Endothelial cell (in vitro differentiated cells): ENCODE measurements at places on chromosomes 7 and 10. TPM values are rescaled to one million over a fixed set of nuclear protein-coding genes. Genes with fewer than 3 reads are reported as not detected.

- DNase-seq, result no peak
- H3K36me3 ChIP-seq, result peaks cover 13% of the 10 kb centered on the region
- H3K4me3 ChIP-seq, result peak overlapping the region; percentile 72
- peaks cover 8% of the 10 kb centered on the region for H3K27me3 ChIP-seq
- H3K27ac ChIP-seq, result peak overlapping the region; percentile 79
- peaks cover 53% of the 10 kb centered on the region for H3K4me1 ChIP-seq
These were observed 10.3 kb downstream of the PODXL start for GRCh38 chr7:131546126-131546525.

The IGFBP3 gene
- 125 TPM for total RNA-seq

DNA sequence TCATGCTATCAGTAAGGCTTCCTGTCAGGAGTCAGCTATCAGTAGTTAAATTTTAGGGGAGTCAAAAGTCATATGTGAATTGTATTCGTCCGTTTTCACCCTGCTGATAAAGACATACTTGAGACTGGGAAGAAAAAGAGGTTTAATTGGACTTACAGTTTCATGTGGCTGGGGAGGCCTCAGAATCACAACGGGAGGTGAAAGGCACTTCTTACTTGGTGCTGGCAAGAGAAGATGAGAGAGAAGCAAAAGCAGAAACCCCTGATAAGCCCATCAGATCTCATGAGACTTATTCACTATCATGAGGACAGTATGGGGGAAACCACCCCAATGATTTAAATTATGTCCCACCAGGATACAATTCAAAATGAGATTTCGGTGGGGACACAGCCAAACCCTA lies 47.1 kb downstream of the KLF6 start:
- H3K27ac ChIP-seq, result no peak overlapping the region
- H3K36me3 ChIP-seq, result no peaks in the 10 kb centered on the region
- no peak for DNase-seq
- H3K27me3 ChIP-seq, result no peaks in the 10 kb centered on the region
- peaks cover 3% of the 10 kb centered on the region for H3K4me1 ChIP-seq

GRCh38 chr10:79181227-79181626 lies 112.5 kb downstream of the ZMIZ1 start:
- no peak for DNase-seq
- peak overlapping the region; percentile 70 for H3K27ac ChIP-seq
- peaks cover 4% of the 10 kb centered on the region for H3K36me3 ChIP-seq
- H3K4me3 ChIP-seq, result no peak overlapping the region
- peaks cover 68% of the 10 kb centered on the region for H3K4me1 ChIP-seq
- peaks cover 33% of the 10 kb centered on the region for H3K27me3 ChIP-seq

DNA sequence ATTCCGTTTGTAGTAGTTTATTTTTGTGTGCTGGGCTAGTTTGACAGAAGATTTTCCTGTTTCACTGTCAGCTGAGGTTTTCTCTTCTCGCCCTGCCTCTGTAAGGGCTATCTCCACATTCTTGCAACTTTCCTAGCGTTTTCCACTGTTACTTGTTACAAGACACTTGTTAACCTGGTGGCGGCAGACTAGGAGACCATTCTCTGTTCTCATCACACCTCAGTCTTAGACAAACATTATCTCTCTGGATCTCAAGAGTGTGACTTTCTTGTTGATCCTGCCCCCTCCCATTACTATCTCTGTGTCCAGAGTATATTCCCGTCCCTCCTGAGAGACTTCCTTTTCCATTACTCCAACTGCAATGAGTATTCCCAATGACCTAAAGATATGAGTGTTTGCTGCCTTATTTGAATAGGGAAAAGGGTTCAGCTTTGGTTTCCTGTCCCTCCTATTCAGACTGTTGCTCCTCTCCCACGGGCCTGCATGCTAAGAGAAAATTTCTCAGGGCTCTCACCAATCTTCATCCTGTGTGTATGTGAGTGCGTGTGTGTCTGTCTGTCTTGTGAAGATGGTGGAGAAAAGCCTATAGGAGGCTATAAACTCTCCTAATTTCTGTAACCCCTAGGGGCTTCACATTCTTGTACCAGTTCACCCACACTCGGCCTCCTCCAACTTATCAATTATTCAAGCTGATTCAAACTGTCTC lies 722.4 kb upstream of the POT1 start:
- H3K4me3 ChIP-seq, result no peak overlapping the region
- no peak overlapping the region for H3K27ac ChIP-seq
- H3K36me3 ChIP-seq, result no peaks in the 10 kb centered on the region
- H3K27me3 ChIP-seq, result peaks cover 2% of the 10 kb centered on the region
- DNase-seq, result no peak

The GHRHR gene
- total RNA-seq, result 7.5 TPM

DNA sequence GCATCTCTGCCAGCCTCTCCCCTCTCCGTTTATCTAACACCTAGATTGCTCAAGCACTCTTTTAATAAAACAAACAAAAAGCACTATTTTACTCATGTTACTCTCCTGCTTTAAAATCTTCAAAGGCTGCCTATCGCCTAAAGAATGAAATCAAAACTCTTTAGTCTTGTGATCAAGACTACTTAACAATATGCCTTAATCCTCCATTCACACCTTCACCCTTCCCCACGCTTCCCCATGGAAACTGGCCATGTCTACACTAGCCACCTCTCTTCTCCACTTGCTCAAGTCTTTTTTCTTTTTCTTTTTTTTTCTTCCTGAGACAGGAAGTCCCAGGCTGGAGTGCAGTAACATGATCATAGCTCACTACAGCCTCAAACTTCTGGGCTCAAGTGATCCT lies 47.8 kb upstream of the TMEM213 start:
- peaks cover 6% of the 10 kb centered on the region for H3K27me3 ChIP-seq
- H3K27ac ChIP-seq, result no peak overlapping the region
- H3K4me3 ChIP-seq, result no peak overlapping the region
- no peaks in the 10 kb centered on the region for H3K36me3 ChIP-seq
- no peak for DNase-seq
- H3K4me1 ChIP-seq, result no peaks in the 10 kb centered on the region

DNA sequence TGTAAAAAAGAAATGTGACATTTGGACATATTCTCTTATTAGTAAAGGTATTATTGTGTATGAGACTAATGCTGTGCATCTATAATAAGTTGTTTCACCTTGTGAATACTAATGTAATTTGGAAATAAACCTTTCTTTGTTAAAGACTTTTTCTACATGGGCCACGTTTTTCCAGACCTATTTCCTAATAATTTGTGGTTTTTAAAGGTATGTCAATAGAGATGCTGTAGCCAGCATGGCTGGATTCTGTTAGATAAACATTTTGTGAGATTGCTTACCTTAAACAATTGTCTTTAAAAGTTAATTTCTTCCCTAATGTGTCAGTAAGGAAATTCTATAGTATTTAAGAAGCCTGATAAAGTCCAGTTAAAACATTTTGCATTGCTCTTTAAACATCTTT lies 56.0 kb downstream of the KAT6B start:
- no peak for DNase-seq
- H3K4me1 ChIP-seq, result no peaks in the 10 kb centered on the region
- no peak overlapping the region for H3K27ac ChIP-seq
- H3K27me3 ChIP-seq, result no peaks in the 10 kb centered on the region

GRCh38 chr10:51815723-51816122 lies 116.3 kb upstream of the CSTF2T start:
- no peak for DNase-seq
- H3K36me3 ChIP-seq, result no peaks in the 10 kb centered on the region
- no peak overlapping the region for H3K27ac ChIP-seq
- peaks cover 4% of the 10 kb centered on the region for H3K4me1 ChIP-seq
- no peak overlapping the region for H3K4me3 ChIP-seq
- no peaks in the 10 kb centered on the region for H3K27me3 ChIP-seq

- H3K27me3 ChIP-seq, result peaks cover 5% of the 10 kb centered on the region
- H3K4me3 ChIP-seq, result no peak overlapping the region
- H3K4me1 ChIP-seq, result peaks cover 7% of the 10 kb centered on the region
- no peak overlapping the region for H3K27ac ChIP-seq
- no peak for DNase-seq
These were observed 814 bp upstream of the GPAM start for GRCh38 chr10:112184379-112184778.

GRCh38 chr7:29405891-29406290 lies 157.7 kb upstream of the PRR15 start:
- H3K27me3 ChIP-seq, result no peaks in the 10 kb centered on the region
- no peak overlapping the region for H3K4me3 ChIP-seq
- DNase-seq, result no peak
- H3K4me1 ChIP-seq, result no peaks in the 10 kb centered on the region

GRCh38 chr10:1954300-1954699 lies 217.0 kb upstream of the ADARB2 start:
- no peaks in the 10 kb centered on the region for H3K36me3 ChIP-seq
- H3K4me1 ChIP-seq, result peaks cover 12% of the 10 kb centered on the region
- no peak for DNase-seq
- H3K4me3 ChIP-seq, result no peak overlapping the region
- no peak overlapping the region for H3K27ac ChIP-seq

DNA sequence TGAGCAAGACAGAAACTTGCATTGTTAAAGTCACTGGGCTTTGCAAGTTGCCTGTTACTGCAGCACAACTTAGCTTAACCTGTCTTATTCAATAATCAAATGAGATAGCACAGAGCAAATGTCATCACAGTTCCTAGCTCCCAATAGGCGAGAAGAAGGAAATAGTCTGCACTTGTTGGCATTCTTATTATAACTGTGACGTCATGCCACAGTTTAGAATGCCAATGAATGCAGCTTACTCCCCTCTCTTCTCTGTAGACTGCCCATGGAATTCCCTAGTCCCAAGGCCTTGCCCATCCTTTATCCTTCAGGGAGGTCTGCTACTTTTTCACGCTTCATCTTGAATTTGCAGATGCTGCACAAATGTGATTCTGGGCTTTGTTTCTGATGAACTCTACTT lies 1094.9 kb upstream of the AUTS2 start:
- H3K4me3 ChIP-seq, result no peak overlapping the region
- H3K4me1 ChIP-seq, result no peaks in the 10 kb centered on the region
- peaks cover 12% of the 10 kb centered on the region for H3K27me3 ChIP-seq
- no peak for DNase-seq

- H3K27me3 ChIP-seq, result no peaks in the 10 kb centered on the region
- H3K4me3 ChIP-seq, result no peak overlapping the region
- no peak overlapping the region for H3K27ac ChIP-seq
- peaks cover 3% of the 10 kb centered on the region for H3K4me1 ChIP-seq
- no peak for DNase-seq
These were observed 11.1 kb downstream of the STK17A start for GRCh38 chr7:43594020-43594419.

GRCh38 chr10:132253092-132253687 lies 54.6 kb downstream of the STK32C start:
- no peak overlapping the region for H3K27ac ChIP-seq
- DNase-seq, result no peak
- peaks cover 3% of the 10 kb centered on the region for H3K36me3 ChIP-seq
- H3K27me3 ChIP-seq, result peaks cover 10% of the 10 kb centered on the region
- peaks cover 6% of the 10 kb centered on the region for H3K4me1 ChIP-seq

The PRKAR2B gene
- total RNA-seq, result 28.4 TPM

GRCh38 chr10:43261578-43262396 lies 5.1 kb downstream of the RASGEF1A start:
- H3K4me3 ChIP-seq, result no peak overlapping the region
- no peak overlapping the region for H3K27ac ChIP-seq
- peaks cover 4% of the 10 kb centered on the region for H3K36me3 ChIP-seq
- H3K4me1 ChIP-seq, result peaks cover 10% of the 10 kb centered on the region
- peaks cover 20% of the 10 kb centered on the region for H3K27me3 ChIP-seq
- DNase-seq, result no peak

GRCh38 chr7:156082048-156083040 lies 270.1 kb upstream of the SHH start:
- H3K4me1 ChIP-seq, result no peaks in the 10 kb centered on the region
- H3K36me3 ChIP-seq, result no peaks in the 10 kb centered on the region
- DNase-seq, result no peak
- H3K4me3 ChIP-seq, result no peak overlapping the region
- H3K27ac ChIP-seq, result no peak overlapping the region
- peaks cover 2% of the 10 kb centered on the region for H3K27me3 ChIP-seq

DNA sequence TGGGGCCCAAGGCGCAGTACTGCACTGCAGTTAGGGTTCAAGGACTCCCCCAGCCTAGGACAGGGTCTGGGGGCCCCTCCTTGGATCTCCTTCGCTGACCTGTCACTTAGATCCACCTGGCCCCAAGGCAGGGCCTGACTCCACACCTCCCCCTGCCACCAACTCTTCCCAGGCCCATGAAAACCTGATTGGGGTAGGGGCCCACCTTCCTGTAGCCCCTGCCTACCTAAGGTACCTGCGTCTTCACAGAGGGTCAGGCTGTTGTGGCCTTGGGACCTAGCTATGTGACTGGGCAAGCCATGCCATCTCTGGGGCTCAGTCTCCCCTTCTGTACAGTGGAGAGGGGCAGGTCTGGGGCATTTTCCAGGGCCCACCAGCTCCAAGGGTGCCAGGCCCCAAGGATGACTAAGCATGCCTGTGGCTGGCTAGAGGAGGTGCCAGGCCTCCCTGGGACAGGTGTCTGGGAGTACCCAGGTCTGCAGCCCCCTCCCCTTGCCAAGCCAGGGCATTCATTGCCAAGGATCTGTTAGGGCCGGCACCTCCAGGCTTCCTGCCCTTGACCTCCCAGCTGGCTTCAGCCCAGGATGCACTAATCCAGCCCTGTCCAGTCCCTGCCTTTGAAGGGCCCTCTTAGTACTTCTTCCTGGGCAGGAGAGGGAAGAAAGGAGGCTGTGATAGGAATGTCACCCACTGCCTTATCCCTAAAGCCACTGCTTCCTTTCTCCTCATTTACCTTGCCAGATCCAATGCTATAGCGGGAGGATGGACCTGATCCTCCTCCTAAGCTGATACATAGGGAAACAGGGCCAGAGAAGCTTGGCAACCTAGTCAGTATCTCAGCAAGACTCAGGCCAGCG lies 1.3 kb downstream of the LIMK1 start:
- H3K4me1 ChIP-seq, result peaks cover 8% of the 10 kb centered on the region
- no peak overlapping the region for H3K27ac ChIP-seq
- no peak for DNase-seq
- H3K4me3 ChIP-seq, result peak overlapping the region; percentile 81
- H3K36me3 ChIP-seq, result peaks cover 20% of the 10 kb centered on the region

The GRID2IP gene
- total RNA-seq, result 0.08 TPM

The KIAA1549 gene
- 10.8 TPM for total RNA-seq

DNA sequence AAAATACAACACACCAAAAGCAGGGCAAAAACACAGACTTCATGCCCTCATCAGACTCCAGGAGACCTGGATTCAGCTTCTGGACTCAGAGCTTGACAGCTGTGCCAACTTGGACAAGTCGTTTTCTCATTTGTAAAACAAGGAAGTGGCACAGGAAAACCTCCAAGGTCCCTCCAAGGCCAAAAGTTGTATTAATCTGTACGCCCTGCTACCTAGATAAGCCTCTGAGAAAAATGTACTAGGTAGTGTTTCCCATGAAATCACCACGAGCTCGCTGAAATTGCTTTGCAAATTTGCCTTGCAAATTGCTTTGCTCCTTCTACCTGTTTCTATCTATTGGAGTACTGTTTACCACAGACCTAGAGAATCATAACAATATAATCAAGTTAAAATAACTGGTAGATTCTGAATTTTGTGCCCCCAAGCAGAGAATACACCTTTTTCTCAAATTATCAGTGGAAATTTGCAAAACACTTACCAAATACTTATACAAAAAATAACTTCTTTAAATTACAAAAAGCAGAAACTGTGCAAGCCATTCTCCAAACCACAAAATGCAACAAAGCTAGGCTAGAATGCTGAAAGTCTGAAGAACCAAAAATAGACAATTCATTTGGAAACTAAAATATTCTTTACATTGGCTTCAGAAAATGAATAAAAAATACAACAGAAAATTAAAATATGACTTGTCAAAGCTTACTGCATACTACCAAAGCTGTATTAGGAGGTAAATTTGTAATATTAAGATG lies 158.1 kb upstream of the CHST15 start:
- H3K4me3 ChIP-seq, result no peak overlapping the region
- no peaks in the 10 kb centered on the region for H3K36me3 ChIP-seq
- H3K27me3 ChIP-seq, result peaks cover 3% of the 10 kb centered on the region
- peaks cover 20% of the 10 kb centered on the region for H3K4me1 ChIP-seq
- H3K27ac ChIP-seq, result no peak overlapping the region
- DNase-seq, result no peak

GRCh38 chr7:5567790-5568189 lies 144.2 kb upstream of the TNRC18 start:
- H3K27me3 ChIP-seq, result peaks cover 1% of the 10 kb centered on the region
- peak overlapping the region; percentile 83 for H3K27ac ChIP-seq
- H3K4me1 ChIP-seq, result peaks cover 31% of the 10 kb centered on the region
- peaks cover 6% of the 10 kb centered on the region for H3K36me3 ChIP-seq
